ENCODE measurements at places on chromosomes 6 and 20.

- peak; percentile 19 for DNase-seq
Observed at GRCh38 chr6:42572523-42572922, 8.7 kb downstream of the UBR2 start.

DNA sequence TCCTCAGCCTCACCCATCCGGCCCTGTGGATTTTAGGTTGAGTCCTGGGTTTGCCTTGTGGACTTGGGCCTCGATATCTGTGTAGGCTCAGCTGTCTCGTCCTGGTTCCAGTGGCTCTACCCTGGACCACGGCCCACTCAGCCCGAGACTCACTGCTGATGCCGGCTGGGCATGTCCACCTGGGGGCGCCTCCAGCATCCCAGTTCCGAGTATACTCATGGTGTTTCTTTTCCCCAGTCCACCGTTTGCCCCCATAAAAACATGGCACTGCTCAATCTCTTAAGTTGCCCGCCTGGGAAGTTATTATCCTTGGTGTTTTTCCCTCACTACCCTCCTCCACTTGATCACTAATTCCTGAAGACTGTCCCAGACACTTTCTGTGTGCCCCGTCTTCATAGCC, 99.1 kb downstream of the ARID1B start:
- DNase-seq, result no peak

DNA sequence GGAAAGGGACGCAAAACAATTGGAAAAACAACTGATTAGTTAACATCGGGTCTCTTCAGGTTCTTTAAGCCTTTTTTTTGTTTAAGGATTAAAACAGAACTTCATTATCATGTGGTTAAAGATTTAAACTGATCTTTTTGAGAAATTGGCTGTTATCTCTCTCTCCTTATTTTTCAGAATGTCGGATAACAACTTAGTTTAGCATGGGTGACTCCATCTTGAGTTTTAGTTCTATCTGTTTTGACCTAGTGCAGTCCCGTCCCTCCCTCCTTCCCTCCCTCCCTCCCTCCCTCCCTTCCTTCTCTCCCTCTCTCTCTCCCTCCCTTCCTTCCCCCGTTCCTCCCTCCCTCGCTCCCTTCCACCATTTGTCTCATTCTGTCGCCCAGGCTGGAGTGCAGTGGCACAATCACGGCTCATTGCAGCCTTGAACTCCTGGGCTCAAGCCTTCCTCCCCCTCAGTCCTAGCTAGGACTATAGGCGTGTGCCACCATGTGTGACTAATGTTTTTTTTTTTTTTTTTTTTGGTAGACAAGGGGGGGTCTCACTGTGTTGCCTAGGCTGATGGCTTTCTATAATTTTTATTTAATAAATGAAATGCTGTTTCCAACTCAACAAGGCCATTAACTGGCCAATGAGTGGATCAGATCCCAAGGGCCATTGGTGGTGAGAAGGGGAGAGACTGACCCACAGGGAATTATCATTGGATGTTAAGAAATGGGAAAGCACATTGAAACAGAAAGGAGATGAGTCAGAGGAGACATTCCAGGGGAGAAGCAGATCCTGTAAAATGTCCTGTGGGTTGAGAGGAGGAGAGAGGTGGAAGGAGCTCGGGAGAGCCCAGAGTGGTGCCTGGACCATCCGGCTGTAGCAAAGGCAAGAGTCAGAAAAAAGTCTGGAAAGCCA, 13.6 kb downstream of the BAK1 start:
- no peak for DNase-seq

GRCh38 chr6:113719064-113719463, 138.1 kb upstream of the MARCKS start:
- no peak for DNase-seq

GRCh38 chr6:28334286-28335039, 1.5 kb downstream of the ZSCAN31 start:
- DNase-seq, result peak; percentile 5

GRCh38 chr20:21921251-21921650, 215.8 kb downstream of the PAX1 start:
- DNase-seq, result no peak

DNA sequence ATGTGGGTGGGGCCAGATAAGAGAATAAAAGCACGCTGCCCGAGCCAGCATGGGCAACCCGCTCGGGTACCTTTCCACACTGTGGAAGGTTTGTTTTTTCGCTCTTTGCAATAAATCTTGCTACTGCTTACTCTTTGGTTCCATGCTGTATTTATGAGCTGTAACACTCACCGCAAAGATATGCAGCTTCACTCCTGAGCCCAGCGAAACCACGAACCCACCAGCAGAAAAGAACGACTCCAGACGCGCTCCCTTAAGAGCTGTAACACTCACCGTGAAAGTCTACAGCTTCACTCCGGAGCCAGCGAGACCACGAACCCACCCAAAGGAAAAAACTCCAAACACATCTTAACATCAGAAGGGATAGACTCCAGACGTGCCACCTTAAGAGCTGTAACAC, 76.7 kb downstream of the TFAP2A start:
- no peak for DNase-seq

GRCh38 chr6:17724341-17724740, 17.6 kb upstream of the NUP153 start:
- DNase-seq, result no peak

- DNase-seq, result no peak
Observed at GRCh38 chr6:24994812-24995211, 59.1 kb upstream of the RIPOR2 start.

GRCh38 chr20:19727251-19727847, 30.7 kb upstream of the RIN2 start:
- DNase-seq, result no peak

All from CD4-positive, alpha-beta T cell treated with Interleukin-1 beta for 1 hour (primary cell).